ENCODE measurements at places on chromosomes 2 and 18.

DNA sequence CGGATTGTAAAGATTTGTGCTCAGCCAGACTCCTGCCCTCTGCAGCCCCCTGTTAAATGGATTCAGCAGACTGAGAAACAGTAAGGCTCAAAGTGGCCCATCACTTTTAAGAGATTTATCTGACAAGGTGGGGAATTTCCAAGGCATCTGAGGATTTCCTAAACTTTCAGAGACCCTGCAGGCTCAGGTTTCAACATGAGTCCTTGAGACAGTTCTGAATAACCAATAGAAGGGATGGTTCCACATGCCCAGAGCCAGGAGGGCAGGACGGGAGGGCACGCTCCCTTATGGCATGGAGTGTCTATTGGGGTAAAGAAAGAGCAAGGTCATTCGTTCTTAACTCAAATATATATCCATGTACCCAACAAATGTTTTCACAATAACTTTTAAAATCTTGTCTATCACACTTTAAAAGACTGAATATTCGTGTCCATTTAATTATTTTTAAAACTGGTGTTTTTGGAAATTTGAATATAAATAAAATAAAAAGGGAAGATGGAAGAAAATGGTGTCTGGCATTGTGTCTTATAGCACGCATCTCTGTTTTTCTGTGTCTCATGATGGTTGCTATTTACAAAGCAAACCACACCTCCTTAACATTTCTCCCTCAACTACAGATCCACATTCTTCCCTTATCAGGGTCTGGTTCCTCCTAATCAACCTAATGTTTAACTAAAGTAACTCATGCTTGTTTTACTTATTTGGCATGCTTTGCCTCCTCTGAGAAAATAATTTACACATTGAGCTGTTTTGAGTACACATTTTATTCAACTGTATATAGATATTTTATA is 56.0 kb upstream of the DSG1 start:
- no peak for DNase-seq

- DNase-seq, result no peak
Observed at GRCh38 chr2:152649997-152650396, 67.3 kb downstream of the PRPF40A start.

- DNase-seq, result no peak
Observed at GRCh38 chr2:65404988-65405697, 27.3 kb downstream of the SPRED2 start.

DNA sequence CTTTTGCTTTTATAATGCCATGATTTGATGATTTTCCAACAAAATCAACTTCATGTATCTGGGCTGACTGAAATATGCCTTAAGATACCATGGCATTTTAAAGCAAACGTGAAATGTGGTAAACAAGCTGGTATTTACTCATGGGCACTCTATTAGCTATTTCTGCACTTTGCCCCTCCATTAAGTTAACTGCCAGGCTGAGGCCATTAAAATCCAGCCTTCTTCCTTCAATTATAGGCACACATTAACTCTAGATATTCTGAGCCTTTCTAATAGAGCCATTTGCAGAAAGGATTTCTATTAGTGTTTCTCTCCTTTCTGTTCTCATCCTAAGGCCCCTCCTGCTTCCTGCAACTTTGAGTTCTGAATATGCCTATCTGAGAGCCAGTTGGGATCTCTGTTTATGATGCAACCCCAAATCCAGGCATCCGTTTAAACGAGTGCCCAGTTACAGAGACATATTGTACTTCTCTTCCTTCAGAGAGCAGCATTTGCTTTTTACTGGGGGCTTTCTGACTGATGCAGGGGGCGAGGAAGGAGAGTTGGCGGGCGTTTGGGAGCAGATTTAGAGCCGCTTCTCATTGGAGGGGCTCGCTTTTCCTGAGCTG is 1.6 kb upstream of the KCNJ3 start:
- DNase-seq, result no peak

- DNase-seq, result no peak
Observed at GRCh38 chr2:169705927-169706326, 11.7 kb downstream of the PHOSPHO2 start.

GRCh38 chr2:73987109-73987947 is 2.6 kb downstream of the TET3 start:
- peak; percentile 57 for DNase-seq
